ENCODE measurements at places on chromosomes 2 and 18. TPM values are rescaled to one million over a fixed set of nuclear protein-coding genes. Genes with fewer than 3 reads are reported as not detected.

Gene AMER3
- total RNA-seq: not detected

Gene ADAM23
- not detected for total RNA-seq

DNA sequence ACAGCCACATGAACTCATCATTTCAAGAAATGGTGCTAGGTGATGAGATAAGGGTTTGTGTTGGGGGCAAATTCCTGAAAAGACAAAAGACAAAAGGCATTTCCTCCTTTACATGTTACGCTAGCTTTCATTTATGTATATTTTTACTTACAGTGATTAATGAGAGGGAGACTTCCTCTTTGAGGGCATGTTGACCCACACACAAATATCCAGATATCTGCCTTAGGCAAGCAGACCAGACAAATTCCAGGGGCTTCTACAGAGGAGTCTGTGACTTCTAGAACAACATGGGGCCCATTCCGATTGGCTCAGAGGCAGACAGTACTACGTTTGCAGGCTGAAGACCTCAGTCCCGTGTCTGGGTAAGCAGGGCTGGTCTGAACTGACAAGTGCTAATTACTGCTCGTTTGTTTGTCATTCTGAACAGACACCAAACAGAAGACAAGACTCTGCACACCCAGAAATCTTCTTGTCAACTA, 74.8 kb upstream of the ST6GAL2 start:
- H3K4me3 ChIP-seq: no peak overlapping the region
- no peak for DNase-seq
- H3K27ac ChIP-seq: no peak overlapping the region

GRCh38 chr2:127415593-127416505, 2.4 kb upstream of the PROC start:
- no peaks in the 10 kb centered on the region for H3K36me3 ChIP-seq
- H3K27ac ChIP-seq: peak overlapping the region; percentile 24
- peak overlapping the region; percentile 65 for H3K4me3 ChIP-seq
- no peaks in the 10 kb centered on the region for H3K27me3 ChIP-seq

DNA sequence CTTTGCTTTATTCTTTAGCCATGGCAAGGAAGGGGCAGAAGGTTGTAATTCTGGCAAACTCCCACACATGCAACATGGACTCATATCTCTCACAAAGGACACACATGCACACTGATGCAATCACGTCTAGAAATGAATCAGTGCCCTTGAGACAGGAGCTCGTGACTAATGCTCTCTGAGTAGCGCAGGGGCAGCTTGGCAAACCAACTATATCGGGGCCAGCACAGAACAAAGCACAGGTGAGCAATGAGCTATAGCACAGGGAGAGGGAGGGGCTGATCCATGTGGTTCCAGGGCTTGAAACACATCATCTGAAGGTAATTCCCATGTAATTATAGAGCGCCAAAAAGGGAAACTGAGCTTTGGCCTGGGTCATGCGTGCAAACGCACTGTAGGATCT, 165.2 kb upstream of the KLF7 start:
- DNase-seq: peak; percentile 100
- H3K36me3 ChIP-seq: peaks cover 6% of the 10 kb centered on the region

- no peak for DNase-seq
- no peak overlapping the region for H3K4me3 ChIP-seq
- H3K27ac ChIP-seq: no peak overlapping the region
- no peaks in the 10 kb centered on the region for H3K27me3 ChIP-seq
These were observed 36.3 kb upstream of the CTDP1 start for GRCh38 chr18:79643054-79643984.

GRCh38 chr2:194363295-194363694, 1293.7 kb upstream of the SLC39A10 start:
- no peaks in the 10 kb centered on the region for H3K36me3 ChIP-seq
- H3K27me3 ChIP-seq: no peaks in the 10 kb centered on the region
- no peak for DNase-seq
- no peaks in the 10 kb centered on the region for H3K4me1 ChIP-seq
- no peak overlapping the region for H3K27ac ChIP-seq

DNA sequence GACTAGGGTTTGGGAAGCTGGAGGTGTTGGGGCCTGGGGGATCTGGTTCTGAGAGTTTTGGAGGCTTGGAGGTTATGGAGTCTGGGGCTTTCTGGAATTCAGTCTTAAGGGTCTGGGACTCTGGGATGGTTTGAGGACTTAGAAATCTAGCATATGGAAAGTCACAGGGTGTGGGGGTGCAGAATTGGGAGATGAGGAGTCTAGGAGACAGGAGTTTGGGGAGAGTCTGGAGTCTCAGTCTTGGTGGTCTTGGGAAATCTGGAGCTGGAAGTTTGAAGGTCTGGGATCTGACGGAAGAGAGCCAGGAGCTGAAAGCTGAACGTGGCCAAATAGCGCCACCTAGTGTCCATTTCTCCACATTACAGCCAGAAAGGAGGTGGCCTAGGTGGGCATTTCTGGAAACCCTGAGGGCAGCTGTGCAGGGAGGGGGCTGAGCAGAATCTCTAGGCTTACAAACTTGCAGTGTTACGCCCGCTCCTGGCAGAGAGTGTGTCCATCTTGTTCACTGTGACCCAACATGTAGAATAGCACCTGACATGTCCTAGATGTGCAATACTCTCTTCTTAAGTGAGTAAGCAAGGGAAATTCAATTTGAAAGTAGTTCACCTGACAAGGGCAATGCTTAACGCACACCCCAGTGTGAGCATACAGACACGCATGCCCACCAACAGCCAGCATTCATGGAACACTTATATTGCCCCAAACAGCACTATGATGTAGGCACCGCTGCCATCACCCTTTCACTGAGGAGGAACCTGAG, 204.8 kb downstream of the TFCP2L1 start:
- peak; percentile 71 for DNase-seq
- no peak overlapping the region for H3K27ac ChIP-seq
- H3K4me3 ChIP-seq: no peak overlapping the region
- no peaks in the 10 kb centered on the region for H3K27me3 ChIP-seq
- H3K4me1 ChIP-seq: peaks cover 6% of the 10 kb centered on the region
- H3K36me3 ChIP-seq: peaks cover 6% of the 10 kb centered on the region

DNA sequence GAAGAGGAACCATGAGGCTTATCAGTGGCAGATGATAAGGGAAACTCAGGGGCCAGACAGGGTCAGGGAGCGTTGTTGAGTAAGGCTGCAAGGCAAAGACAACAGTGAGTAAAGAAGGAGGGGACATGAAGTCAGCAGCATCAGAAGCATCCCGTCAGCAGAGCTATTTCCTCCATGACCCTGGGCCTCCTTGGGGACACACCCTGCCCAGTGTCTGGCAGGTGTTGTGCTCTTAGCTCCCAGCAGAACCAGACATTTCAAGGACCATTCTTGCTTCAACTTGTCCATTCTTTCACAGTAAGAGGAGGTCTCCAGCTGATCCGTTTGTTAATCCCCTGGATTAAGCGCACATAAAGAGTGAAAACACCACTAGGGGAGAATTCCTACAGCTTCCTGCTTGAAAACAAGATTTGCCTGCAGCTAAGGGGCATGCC, 88.7 kb upstream of the MEIS1 start:
- H3K36me3 ChIP-seq: no peaks in the 10 kb centered on the region
- H3K4me1 ChIP-seq: no peaks in the 10 kb centered on the region
- no peak overlapping the region for H3K4me3 ChIP-seq
- no peak for DNase-seq
- no peak overlapping the region for H3K27ac ChIP-seq
- no peaks in the 10 kb centered on the region for H3K27me3 ChIP-seq

DNA sequence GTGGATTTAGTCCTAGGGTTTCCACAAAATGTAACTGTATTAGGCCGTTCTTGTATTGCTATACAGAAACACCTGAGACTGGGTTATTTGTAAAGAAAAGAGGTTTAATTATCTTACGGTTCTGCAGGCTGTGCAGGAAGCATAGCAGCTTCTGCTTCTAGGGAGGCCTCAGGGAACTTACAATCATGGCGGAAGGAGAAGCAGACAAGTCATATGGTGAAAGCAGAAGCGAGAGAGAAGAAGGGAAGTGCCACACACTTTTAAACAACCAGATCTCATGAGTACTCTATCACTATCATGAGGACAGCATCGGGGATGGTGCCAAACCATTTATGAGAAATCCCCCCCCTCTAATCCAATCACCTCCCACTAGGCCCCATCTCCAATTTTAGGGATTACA, 9.5 kb upstream of the CCDC68 start:
- H3K4me3 ChIP-seq: no peak overlapping the region
- no peaks in the 10 kb centered on the region for H3K36me3 ChIP-seq
- H3K27ac ChIP-seq: peak overlapping the region; percentile 84
- H3K4me1 ChIP-seq: no peaks in the 10 kb centered on the region

GRCh38 chr2:144165599-144166250, 354.2 kb downstream of the ZEB2 start:
- H3K4me1 ChIP-seq: no peaks in the 10 kb centered on the region
- no peak for DNase-seq
- H3K4me3 ChIP-seq: no peak overlapping the region
- H3K27me3 ChIP-seq: no peaks in the 10 kb centered on the region

- H3K27me3 ChIP-seq: peaks cover 33% of the 10 kb centered on the region
- H3K4me3 ChIP-seq: no peak overlapping the region
- no peaks in the 10 kb centered on the region for H3K4me1 ChIP-seq
- H3K36me3 ChIP-seq: no peaks in the 10 kb centered on the region
- no peak for DNase-seq
- H3K27ac ChIP-seq: no peak overlapping the region
These were observed 205.5 kb upstream of the MYT1L start for GRCh38 chr2:2536416-2537056.
